ENCODE measurements at places on chromosomes 11 and 22. TPM values are rescaled to one million over a fixed set of nuclear protein-coding genes. Genes with fewer than 3 reads are reported as not detected.

DNA sequence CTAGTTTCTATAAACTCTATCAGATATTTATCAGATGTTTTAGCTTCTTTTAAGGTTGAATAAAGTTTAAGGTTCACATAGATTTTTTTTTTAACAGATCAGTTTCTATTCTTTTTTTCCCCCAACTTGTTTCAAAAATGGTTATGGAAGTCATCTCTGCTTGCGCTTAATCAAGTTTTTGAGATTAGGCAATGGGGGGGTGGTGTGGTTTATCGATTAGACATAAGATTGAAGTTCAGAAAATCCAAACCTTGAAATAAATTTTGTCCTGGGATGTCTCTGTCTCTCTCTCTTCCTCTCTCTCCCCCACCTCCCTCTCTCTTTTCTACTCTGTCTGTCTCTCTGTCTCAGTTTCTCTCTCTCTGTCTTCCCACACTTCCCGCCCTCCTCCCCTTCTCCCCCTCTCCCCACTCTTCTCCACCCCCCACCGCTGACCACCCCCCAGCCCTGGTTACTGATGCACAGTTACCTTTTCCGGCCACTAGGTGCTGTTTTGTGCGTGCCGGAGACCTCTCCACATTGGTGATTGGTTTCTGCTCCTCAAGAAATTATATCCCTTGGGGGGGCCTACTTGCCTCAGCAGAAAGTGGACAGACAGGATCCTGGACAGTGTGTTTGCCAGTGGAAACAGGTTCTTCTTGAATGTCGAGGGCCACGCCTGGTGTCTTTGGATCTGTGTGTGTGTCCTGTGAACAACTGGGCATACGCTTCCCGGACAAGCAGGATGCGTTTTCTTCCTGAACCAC lies 29.7 kb upstream of the ANO1 start:
- H3K36me3 ChIP-seq = no peaks in the 10 kb centered on the region
- no peak overlapping the region for H3K27ac ChIP-seq
- no peak overlapping the region for H3K4me3 ChIP-seq
- DNase-seq = peak; percentile 51
- H3K4me1 ChIP-seq = no peaks in the 10 kb centered on the region
- no peaks in the 10 kb centered on the region for H3K27me3 ChIP-seq

GRCh38 chr11:47599902-47600301 lies 5.7 kb upstream of the C1QTNF4 start:
- H3K4me1 ChIP-seq = no peaks in the 10 kb centered on the region
- no peak overlapping the region for H3K27ac ChIP-seq
- H3K4me3 ChIP-seq = no peak overlapping the region

DNA sequence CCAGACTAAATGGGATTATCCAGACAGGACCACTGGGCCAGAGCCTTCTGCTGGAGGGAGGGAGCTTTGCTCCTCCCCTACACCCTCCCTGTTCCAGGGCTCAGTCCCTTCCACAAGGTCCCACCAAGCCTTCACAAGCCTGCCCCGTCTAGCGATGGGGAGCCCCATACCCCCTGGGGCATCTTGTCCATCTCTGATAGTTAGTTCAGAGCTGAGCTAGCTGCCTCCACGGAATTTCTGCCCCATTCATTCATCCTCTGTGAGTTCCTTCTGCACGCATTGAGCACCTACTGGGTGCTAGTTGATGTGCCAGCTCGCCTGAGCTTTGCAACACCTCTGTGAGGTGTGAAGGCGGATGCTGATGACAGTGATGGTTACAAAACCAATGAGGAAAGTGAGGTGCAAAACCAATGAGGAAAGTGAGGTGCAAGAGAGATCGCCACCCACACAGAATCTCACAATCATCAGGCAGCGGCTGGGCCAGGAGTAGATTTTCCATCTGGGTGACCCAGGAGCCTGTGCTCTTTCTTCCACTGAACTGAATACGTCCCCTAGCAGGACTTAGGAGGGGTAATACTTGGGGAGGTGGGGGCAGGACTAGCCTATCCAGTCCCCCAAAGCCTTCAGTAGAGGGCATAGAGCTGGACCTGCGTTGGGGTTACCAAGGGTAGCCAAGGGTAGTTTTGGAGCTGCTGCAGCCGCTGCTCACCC lies 21.5 kb upstream of the CBX7 start:
- H3K27ac ChIP-seq = peak overlapping the region; percentile 98
- peaks cover 31% of the 10 kb centered on the region for H3K36me3 ChIP-seq
- peaks cover 78% of the 10 kb centered on the region for H3K4me1 ChIP-seq
- peak overlapping the region; percentile 27 for H3K4me3 ChIP-seq

The OR8G5 gene
- not detected for total RNA-seq

The FAM227A gene
- 10.8 TPM for total RNA-seq

The TRIM34 gene
- total RNA-seq = 13.1 TPM

The CCDC86 gene
- 58.2 TPM for total RNA-seq
